Suppressor macrophage treated with lipopolysaccharide for 4 hours (primary cell): ENCODE measurements at places on chromosomes 2 and 18.

GRCh38 chr2:72129681-72130340, 17.9 kb downstream of the CYP26B1 start:
- DNase-seq = no peak

- DNase-seq = no peak
Measured at GRCh38 chr18:26121476-26121875, 12.2 kb upstream of the PSMA8 start.

DNA sequence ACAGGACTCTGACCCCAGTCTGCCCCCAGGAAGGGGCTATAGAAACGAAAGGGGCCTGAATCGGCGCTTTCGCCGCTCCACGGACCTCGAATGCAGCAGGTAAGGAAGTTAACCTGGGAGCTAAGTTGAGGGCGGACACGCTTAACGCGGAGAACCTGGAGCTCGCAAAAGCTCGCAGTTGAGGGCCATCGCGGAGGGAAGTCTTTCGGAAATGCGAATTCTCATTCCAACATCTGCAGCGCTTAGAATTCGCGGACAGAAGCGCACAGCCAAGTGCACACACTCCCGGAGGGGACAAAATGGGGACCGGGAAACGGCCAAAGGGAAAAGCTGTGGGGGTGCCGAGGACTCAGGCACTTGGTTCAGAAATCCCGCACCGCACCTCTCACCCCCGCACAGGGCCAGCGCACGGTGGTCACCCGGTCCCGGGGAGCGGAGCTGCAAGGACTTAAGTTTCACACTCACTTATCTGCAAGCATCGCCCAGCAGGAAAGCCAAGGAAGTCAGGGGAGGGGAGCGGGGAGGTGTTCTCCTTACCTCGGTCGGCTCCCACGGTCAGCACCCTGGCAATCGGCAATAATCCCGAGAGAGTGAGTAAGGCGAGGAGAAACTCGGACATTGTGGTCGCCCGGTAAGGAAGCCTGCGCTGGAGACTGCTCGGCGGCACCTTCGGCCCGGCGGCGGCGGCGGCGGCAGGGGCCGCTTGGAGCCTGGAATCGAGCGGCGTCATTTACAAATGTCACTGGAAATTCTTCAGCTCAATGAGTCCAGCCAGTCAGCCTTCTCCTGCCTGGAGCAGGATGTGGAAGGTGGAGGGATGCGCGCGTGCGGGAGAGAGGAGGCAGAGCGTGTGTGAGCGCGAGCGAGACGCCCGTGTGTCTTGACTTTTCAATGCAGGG, 456 bp downstream of the LRP1B start:
- no peak for DNase-seq

GRCh38 chr2:239012936-239013677, 165.2 kb downstream of the TWIST2 start:
- no peak for DNase-seq
